Colonic mucosa (tissue), 4 donors: ENCODE measurements at places on chromosomes 12 and 14. TPM values are rescaled to one million over a fixed set of nuclear protein-coding genes. Genes with fewer than 3 reads are reported as not detected.

The KLHL33 gene
- total RNA-seq = 0.05 TPM

The CLEC4C gene
- total RNA-seq = not detected

The IQSEC3 gene
- 0.16 TPM for total RNA-seq

The HDAC7 gene
- total RNA-seq = 27.3 TPM

The CPNE8 gene
- total RNA-seq = 11.7 TPM

The ADCY4 gene
- total RNA-seq = 10.2 TPM

The GALNT8 gene
- total RNA-seq = 21.6 TPM

The CCDC197 gene
- not detected for total RNA-seq

The TMEM52B gene
- total RNA-seq = not detected

The TOX4 gene
- total RNA-seq = 71.8 TPM

The SYCP3 gene
- not detected for total RNA-seq

The TAMALIN gene
- total RNA-seq = 15.2 TPM

The MUCL1 gene
- not detected for total RNA-seq

The CALM1 gene
- 676 TPM for total RNA-seq

- H3K4me1 ChIP-seq = no peaks in the 10 kb centered on the region
- no peak overlapping the region for H3K4me3 ChIP-seq
- no peak overlapping the region for H3K27ac ChIP-seq
- no peaks in the 10 kb centered on the region for H3K27me3 ChIP-seq
- no peak for DNase-seq
Observed at GRCh38 chr14:55303691-55304145, 32.5 kb downstream of the FBXO34 start.

DNA sequence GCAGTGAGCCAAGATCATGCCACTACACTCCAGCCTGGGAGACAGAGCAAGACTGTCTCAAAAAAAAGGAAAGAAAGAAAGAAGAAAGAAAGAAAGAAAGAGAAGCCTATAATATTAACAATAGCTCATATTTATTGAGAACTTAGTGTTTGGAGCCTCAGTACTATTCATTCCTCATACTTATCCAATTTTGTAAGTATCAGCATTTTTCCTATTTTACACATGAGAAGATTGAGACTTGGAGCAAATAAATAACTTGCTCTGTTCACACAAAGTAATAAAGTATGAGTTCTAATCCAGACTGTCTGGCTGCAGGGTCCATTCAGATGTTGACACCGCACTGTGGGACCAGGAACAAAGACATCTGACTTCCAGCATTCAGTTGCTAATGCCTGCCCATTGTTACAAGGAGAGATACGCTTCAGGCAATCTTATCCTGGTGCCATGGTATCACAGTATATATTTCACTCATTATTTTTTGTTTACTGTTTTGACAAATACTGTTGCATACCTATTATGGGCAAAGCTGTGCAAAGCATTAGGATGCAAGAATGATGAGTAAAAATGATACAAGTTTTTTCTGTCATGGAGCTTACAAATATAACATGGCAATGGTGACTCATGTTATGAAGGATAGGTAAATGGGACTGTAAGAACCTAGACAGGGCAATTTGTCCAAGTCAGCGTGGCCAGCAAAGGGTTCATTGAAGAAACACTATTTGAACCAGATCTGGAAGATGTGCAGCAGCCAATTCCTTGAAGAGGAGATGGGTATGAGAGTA is 21.4 kb upstream of the TMTC2 start:
- no peak for DNase-seq
- H3K27ac ChIP-seq = no peak overlapping the region
- no peaks in the 10 kb centered on the region for H3K27me3 ChIP-seq
- H3K4me3 ChIP-seq = no peak overlapping the region
- H3K36me3 ChIP-seq = no peaks in the 10 kb centered on the region

- no peak overlapping the region for H3K4me3 ChIP-seq
- no peak overlapping the region for H3K27ac ChIP-seq
- H3K4me1 ChIP-seq = no peaks in the 10 kb centered on the region
- DNase-seq = no peak
- no peaks in the 10 kb centered on the region for H3K27me3 ChIP-seq
Observed at GRCh38 chr12:67666605-67667004, 18.1 kb downstream of the DYRK2 start.

GRCh38 chr12:47222520-47223030 is 142.8 kb upstream of the AMIGO2 start:
- H3K4me3 ChIP-seq = no peak overlapping the region
- H3K27me3 ChIP-seq = no peaks in the 10 kb centered on the region
- no peak for DNase-seq
- H3K27ac ChIP-seq = peak overlapping the region; percentile 55
- peaks cover 20% of the 10 kb centered on the region for H3K4me1 ChIP-seq

GRCh38 chr12:120211243-120211903 is 10.5 kb upstream of the RPLP0 start:
- DNase-seq = no peak
- peak overlapping the region; percentile 40 for H3K27ac ChIP-seq
- no peak overlapping the region for H3K4me3 ChIP-seq
- H3K36me3 ChIP-seq = peaks cover 24% of the 10 kb centered on the region
- no peaks in the 10 kb centered on the region for H3K4me1 ChIP-seq

- no peak overlapping the region for H3K4me3 ChIP-seq
- H3K4me1 ChIP-seq = no peaks in the 10 kb centered on the region
- H3K27ac ChIP-seq = no peak overlapping the region
- H3K36me3 ChIP-seq = no peaks in the 10 kb centered on the region
- no peak for DNase-seq
- no peaks in the 10 kb centered on the region for H3K27me3 ChIP-seq
Observed at GRCh38 chr12:60225216-60226000, 629.6 kb downstream of the SLC16A7 start.

- H3K4me3 ChIP-seq = no peak overlapping the region
- H3K27ac ChIP-seq = no peak overlapping the region
- no peaks in the 10 kb centered on the region for H3K36me3 ChIP-seq
- no peaks in the 10 kb centered on the region for H3K27me3 ChIP-seq
- no peaks in the 10 kb centered on the region for H3K4me1 ChIP-seq
Observed at GRCh38 chr14:76077340-76077739, 74.4 kb upstream of the GPATCH2L start.

DNA sequence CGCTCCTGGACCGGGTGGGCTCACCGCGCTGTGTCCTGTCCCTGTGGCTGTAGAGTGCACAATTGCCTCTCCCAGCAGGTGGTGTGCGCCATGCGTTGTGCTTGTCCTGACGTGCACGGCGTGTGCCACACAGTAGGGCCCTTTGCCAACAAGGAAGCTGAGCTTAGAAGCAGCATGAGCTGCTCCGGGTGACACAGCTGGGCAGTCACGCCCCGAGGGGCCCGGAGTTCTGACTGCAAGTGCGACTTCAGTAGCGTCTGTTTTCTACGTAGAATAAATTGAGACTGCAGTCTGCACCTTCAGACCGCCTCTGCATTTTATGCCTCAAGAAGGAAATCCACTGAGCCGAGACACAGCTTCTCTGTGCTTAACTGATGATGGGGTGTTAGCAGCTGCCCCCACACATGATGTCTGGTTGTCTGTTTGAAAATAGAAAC is 81.6 kb downstream of the ADGRD1 start:
- H3K27ac ChIP-seq = no peak overlapping the region
- H3K36me3 ChIP-seq = no peaks in the 10 kb centered on the region
- no peak for DNase-seq
- H3K4me3 ChIP-seq = no peak overlapping the region
- H3K4me1 ChIP-seq = no peaks in the 10 kb centered on the region

- DNase-seq = no peak
- no peaks in the 10 kb centered on the region for H3K36me3 ChIP-seq
- H3K4me3 ChIP-seq = no peak overlapping the region
- H3K27ac ChIP-seq = no peak overlapping the region
Observed at GRCh38 chr12:91988086-91988923, 157.3 kb downstream of the BTG1 start.

GRCh38 chr12:46362895-46363581 is 9.5 kb downstream of the SLC38A2 start:
- H3K36me3 ChIP-seq = peaks cover 39% of the 10 kb centered on the region
- no peak overlapping the region for H3K27ac ChIP-seq
- no peak overlapping the region for H3K4me3 ChIP-seq
- DNase-seq = no peak
- H3K4me1 ChIP-seq = peaks cover 20% of the 10 kb centered on the region

- no peaks in the 10 kb centered on the region for H3K27me3 ChIP-seq
- H3K27ac ChIP-seq = no peak overlapping the region
- no peaks in the 10 kb centered on the region for H3K4me1 ChIP-seq
- no peak for DNase-seq
Observed at GRCh38 chr12:93723568-93723930, 46.4 kb downstream of the CRADD start.

DNA sequence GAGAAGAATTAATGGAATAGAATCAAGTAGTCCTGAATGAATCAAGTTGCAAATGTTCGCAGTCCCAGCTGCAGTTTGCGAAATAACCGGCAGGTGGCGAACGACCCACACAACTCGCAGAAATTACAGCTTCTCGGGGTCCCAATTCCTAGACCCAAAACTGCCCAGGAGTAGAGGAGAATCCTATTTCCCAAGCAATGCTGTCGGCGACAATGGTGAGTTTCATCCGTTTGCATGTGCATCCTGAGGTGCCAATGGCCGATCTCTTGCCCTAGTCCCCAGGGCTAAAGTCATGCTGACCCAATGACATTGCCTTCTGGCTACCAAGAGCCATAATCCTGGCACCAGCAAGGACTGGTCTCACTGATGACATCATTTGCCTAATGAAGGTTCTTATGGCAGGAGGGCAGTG is 8.5 kb upstream of the ASCL1 start:
- no peaks in the 10 kb centered on the region for H3K4me1 ChIP-seq
- peaks cover 26% of the 10 kb centered on the region for H3K27me3 ChIP-seq
- no peak overlapping the region for H3K27ac ChIP-seq
- no peaks in the 10 kb centered on the region for H3K36me3 ChIP-seq
- peak; percentile 46 for DNase-seq

DNA sequence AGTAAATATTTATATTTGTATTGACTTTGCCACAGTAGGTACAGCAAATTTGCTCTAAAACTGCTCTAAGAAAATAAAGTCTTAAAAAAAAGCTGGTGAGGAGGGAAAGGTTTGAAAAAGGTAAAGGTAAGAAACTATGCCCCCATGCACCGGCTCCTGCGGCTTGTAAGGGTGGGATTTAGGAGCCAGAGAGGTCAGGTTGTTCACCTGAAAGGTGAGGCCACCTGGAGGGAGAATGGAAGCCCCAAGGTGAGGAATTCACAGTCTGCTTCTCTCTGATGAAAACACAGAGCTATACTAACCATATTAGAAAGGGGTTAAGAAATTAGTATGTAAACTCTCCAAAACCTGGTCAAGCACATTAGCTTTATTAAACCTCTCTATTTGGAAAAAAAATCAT is 31.8 kb downstream of the CPM start:
- H3K36me3 ChIP-seq = no peaks in the 10 kb centered on the region
- H3K4me1 ChIP-seq = no peaks in the 10 kb centered on the region
- no peak for DNase-seq
- no peak overlapping the region for H3K27ac ChIP-seq

- H3K36me3 ChIP-seq = no peaks in the 10 kb centered on the region
- no peaks in the 10 kb centered on the region for H3K4me1 ChIP-seq
- DNase-seq = no peak
- H3K4me3 ChIP-seq = no peak overlapping the region
- H3K27ac ChIP-seq = no peak overlapping the region
Observed at GRCh38 chr14:21518725-21519124, 7.4 kb downstream of the SALL2 start.

GRCh38 chr12:114416028-114416427 is 10.1 kb upstream of the TBX5 start:
- no peaks in the 10 kb centered on the region for H3K36me3 ChIP-seq
- DNase-seq = no peak
- no peak overlapping the region for H3K4me3 ChIP-seq
- peaks cover 53% of the 10 kb centered on the region for H3K27me3 ChIP-seq
- no peak overlapping the region for H3K27ac ChIP-seq

DNA sequence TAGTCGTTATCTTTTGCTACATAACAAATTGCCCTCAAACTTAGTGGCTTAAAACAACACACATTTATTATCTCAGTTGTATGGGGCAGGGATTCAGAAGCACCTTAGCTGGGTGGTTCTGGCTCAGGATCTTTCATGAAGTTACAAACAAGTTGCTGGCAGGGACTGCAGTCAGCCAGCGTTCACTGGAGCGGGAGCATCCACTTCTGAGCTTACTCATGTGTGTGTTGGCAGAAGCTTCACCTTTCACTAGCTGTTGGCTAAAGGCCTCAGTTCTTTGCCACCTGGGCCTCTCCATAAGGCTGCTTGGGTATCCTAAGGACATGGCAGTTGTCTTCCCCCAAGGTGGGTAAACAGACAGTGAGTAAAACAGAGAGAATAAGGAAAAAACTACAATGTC is 365.7 kb downstream of the RPS29 start:
- DNase-seq = no peak
- H3K27me3 ChIP-seq = no peaks in the 10 kb centered on the region

DNA sequence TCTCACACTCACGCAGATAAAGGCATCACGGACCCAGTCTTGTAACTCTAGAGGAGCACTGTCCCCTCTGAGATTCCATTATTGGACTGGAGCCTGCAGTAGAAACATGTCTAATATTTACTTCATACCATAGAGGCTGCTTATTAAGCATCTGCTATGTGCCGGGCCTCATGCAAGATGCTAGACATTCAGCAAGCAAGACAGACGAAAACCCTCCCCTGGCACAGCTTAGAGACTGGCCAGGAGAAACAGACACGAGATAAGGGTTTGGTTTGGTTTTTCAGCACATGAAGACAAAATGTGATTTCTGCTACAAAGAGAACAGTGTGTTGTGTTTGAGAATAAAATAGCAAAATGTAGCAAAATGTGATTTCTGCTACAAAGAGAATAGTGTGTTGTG is 719.2 kb downstream of the MED13L start:
- DNase-seq = no peak
- no peaks in the 10 kb centered on the region for H3K27me3 ChIP-seq
- H3K4me3 ChIP-seq = no peak overlapping the region
- no peaks in the 10 kb centered on the region for H3K36me3 ChIP-seq
- H3K4me1 ChIP-seq = no peaks in the 10 kb centered on the region

- no peaks in the 10 kb centered on the region for H3K36me3 ChIP-seq
- no peak for DNase-seq
- H3K27ac ChIP-seq = no peak overlapping the region
- no peaks in the 10 kb centered on the region for H3K4me1 ChIP-seq
Observed at GRCh38 chr12:24482882-24483604, 465.9 kb downstream of the BCAT1 start.

- H3K27ac ChIP-seq = no peak overlapping the region
- DNase-seq = no peak
- H3K4me3 ChIP-seq = no peak overlapping the region
- H3K4me1 ChIP-seq = no peaks in the 10 kb centered on the region
Observed at GRCh38 chr12:8088574-8088973, 6.5 kb downstream of the NECAP1 start.

GRCh38 chr14:88707088-88707487 is 85.7 kb downstream of the EML5 start:
- DNase-seq = no peak
- no peaks in the 10 kb centered on the region for H3K4me1 ChIP-seq
- H3K4me3 ChIP-seq = no peak overlapping the region

DNA sequence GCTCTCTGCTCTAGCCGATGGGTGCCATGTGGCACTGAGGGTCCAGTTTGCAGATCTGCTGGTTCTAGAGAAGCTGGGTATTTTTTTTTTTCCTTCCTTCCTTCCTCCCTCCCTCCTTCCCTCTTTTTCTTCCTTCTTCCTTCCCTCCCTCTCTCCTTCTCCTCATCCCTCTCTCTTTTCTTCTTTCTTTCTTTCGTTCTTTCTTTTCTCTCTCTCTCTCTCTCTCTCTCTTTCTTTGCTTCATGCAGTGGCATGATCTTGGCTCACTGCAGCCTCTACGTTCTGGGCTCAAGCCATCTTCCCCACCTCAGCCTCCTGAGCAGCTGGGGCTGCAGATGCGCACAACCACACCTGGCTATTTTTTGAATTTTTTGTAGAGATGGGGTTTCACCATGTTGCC is 2.7 kb upstream of the BCL7A start:
- no peak overlapping the region for H3K27ac ChIP-seq
- H3K4me3 ChIP-seq = no peak overlapping the region
- no peaks in the 10 kb centered on the region for H3K27me3 ChIP-seq
- DNase-seq = no peak
- no peaks in the 10 kb centered on the region for H3K36me3 ChIP-seq
